ENCODE measurements at places on chromosomes 4 and X.

DNA sequence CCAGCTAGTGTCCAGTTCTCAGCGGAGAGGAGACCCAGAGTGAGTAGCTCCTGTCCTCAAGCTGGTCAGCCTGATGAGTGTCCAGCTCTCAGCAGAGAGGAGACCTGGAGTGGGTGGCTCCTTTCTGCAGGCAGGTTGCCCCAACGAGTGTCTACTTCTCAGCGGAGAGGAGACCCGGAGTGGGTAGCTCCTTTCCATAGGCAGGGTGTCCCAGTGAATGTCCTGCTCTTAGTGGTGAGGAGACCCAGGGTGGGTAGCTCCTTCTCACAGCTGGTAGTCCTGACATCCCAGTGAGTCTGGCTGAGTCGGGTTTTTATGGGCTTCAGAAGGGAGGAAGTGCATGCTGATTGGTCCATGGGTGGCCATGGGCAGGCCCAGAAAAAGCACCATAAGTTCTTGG, 55.7 kb upstream of the NUDT6 start:
- DNase-seq = no peak

DNA sequence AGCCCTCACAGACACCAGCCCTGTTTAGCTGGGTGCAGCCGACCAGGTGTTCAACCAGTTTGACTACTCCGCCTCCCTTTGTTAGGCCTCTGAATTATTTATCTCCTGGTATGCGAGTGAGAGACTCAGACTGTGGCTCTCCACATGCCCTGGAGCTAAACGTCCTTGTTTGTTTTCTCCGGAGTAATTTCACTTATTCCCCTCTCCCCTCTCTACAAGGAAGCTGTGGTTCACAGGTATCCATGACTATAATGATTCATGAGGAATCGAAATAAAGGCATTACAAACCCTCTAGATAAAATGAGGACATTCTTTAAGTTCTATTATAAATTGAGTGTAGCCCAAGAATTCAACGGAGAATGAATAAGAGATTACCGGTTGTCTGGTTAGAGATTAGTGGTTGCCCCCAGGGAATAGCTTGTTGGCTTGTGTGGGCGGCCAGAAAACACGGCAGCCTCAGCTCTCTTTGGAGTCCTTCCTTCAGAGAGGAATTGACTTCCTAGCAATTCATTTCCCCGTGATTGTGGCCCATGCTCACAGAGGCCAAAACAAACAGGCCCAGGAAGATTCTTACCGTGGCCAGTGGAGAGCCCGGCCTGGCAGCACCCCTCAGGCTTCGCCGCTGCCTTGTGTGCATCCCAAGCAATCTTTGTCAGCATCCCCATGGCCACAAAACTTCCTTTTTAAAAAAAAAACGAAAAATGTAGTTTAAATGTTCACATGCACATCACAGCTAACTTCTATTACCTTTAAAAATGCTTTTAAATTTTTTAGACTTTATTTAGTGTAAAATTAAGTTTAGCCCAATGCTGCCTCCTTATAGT, 60.2 kb upstream of the CBR4 start:
- no peak for DNase-seq

GRCh38 chr4:957231-957580, 16.2 kb downstream of the DGKQ start:
- DNase-seq = no peak

DNA sequence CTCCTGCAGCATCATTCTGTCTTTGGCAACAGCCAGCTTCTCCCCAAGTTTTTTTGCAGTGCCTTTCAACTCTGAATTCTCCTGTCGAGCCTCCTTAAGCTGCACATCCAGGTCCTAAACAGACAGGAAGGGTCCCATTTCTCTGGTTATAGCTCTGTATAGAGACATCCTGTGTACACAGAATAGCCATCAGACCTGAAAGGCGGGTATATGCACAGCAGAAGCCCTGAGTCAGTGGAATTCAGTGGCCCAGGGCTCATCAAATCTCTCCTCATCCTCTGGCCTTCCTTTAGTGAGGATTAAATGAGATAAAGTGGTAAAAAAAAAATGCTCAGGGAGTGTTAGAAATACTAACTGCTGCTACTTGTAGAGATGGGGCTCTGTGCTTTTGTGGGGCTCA, 73.8 kb downstream of the FAM184B start:
- no peak for DNase-seq

DNA sequence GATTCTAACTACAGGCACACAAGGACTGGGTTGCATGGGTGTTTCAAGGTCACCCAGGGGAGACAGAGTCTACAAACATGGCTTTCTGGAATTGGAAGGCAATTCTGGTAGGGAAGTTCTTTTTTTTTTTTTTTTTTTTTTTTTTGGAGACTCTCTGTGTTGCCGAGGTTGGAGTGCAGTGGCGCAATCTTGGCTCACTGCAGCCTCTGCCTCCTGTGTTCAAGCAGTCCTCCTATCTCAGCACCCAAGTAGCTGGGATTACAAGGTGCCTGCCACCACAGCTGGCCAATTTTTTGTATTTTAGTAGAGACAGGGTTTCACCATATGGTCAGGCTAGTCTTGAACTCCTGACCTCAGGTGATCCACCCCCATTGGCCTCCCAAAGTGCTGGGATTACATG, 16.3 kb upstream of the FHDC1 start:
- DNase-seq = no peak

DNA sequence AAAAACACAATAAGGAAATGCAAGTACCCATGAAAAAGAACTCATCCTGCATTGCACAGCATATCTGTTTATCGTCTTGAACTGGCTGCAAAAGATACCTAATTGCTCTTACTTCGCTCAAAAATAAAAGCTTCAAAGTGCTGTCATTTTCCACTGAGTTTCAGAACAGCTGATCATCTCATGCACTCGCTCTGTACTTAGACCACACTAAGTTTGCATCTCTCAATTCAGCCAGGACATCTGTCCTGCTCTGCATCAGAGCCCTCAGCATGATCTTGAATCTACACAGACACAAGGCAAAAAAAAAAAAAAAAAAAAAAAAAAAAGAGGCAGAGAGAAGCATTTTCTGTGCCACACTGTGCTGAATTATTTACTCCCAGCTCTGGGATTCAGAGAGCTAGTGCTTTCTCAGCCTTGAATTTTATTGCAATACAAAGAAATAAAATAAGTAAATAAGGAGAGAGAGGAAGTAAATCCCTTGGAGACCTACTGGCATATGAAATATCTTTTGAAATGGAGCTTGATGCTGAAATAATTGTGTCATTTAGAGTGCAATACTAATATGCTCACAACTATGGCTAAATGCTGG, 81.3 kb downstream of the PPP1R2C start:
- no peak for DNase-seq

GRCh38 chr4:13483768-13484121, 395 bp downstream of the RAB28 start:
- DNase-seq = no peak

DNA sequence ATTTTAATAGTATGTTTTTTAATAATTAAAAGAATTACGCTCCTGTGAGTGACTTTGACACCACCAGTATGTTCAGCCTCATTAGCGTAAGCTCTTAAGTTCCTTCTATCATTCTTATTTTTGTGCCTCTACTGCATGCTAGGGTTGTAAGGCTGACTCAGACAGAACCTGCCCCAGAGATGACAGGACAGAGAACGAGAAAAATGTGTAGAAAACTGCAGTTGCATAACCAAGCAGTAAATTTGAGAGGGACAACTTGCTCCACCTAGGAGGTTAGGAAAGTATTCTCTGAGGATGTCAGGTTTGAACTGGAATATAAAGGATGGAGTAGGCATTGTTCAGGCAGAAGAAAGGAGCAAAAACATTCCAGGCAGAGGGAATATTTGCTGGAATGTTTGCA, 98.7 kb downstream of the NFKB1 start:
- no peak for DNase-seq

- DNase-seq = no peak
These were observed 49.6 kb upstream of the POF1B start for GRCh38 chrX:85429066-85429465.

GRCh38 chr4:40165916-40166315, 30.9 kb upstream of the RHOH start:
- DNase-seq = no peak

DNA sequence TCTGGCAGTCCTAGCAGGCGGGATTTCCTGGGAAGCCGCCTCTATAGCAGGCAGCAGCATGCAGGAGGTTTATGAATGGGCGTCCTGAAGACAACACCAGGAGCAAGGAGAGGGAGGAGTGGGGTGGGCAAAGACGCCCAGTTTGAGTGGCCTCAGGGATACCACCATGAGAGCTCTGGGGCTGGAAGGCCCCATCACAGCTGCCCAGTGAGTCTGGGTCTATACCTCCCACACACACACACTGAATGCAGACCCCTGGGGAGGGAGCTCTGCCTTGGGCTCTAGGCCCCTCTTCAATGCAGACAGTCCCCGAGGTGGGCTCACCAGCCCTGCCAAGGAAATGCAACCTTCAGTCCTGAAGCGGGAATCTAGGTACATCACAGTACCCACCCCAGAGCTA, 98.6 kb downstream of the AFAP1 start:
- DNase-seq = no peak

- no peak for DNase-seq
These were observed 86.3 kb downstream of the EGF start for GRCh38 chr4:109998867-109999584.

GRCh38 chr4:153765894-153766293, 6.1 kb upstream of the RNF175 start:
- no peak for DNase-seq

GRCh38 chr4:179595671-179596410, 2153.6 kb upstream of the AGA start:
- DNase-seq = no peak

GRCh38 chr4:46073778-46074177, 50.1 kb downstream of the GABRG1 start:
- DNase-seq = no peak

Data from vagina (tissue), 2 donors.